ENCODE measurements at places on chromosomes 6 and 20.

GRCh38 chr6:166165558-166166313 lies 1.9 kb downstream of the TBXT start:
- DNase-seq: no peak

DNA sequence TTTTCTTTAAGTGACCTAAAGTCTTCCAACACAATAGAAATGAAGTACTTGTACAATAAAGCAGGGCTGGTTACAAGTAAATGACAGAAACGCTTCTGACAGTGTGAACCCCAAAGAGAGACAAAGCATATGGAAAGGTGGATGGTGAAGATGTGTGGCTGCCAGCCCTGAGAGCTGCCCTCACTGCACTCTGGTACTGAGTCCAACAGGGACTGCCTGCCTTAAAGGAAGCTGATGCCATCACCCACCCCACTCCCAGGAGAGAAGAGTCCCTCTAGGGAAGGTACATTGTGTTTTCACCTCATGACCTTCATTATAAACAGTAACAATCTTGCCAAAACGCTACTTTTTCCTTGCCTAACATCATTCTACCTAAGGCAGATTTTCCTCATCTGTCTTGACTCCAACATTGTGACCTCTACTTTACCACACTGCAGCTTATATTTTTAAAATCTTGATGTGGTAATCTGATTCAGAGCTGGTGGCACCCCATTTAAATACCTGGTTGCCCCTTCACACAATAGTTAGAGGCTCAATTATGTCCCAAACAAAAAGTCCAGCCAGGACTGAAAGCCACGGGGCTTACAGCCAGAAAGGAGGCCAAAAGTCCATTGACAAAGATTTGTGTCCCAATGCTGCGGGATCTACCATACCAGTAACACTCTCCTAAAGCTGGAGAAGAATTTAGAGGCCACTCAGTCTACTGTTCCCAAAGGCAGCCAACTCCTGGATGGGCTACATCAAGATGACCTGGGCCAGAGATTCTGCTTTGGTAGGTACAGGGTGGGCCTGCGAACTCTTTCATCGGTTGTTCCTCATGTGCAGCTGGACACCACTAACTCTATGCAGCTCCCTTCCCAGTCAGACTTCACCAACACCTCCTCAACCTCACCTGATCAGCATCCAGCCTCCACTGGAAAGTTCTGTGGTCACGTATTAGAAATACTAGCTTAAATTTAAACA lies 4.4 kb downstream of the APMAP start:
- no peak for DNase-seq

DNA sequence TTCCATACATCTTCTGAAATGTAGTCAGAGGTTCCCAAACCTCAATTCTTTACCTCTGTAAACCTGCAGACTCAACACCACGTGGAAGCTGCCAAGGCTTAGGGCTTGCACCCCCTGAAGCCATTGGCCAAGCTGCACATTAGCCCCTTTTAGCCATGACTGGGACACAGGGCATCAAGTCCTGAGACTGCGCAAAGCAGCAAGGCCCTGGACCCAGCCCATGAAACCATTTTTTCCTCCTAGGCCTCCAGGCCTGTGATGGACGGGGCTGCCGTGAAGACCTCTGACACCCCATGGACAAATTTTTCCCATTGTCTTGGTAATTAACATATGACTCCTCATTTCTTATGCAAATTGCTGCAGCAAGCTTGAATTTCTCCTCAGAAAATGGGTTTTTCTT lies 727.8 kb downstream of the C6orf118 start:
- no peak for DNase-seq

DNA sequence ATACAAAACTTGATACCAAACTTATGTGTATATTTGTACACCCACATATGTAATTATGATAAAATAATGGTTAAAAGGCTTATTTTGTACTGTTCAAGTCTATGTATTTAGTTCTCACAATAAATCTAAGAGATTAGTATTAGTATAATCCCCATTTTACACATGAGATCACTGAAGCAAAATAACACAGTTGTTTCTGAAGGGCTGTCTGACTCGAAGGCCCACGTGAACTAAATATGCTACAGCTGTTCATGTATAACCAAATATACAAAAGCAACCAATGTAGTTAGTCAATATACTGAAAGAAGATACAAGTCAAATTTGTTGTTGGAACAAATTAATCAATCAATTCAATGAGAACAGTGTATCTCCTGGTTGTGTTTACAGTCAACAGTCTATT lies 959.2 kb downstream of the EPHA7 start:
- no peak for DNase-seq

DNA sequence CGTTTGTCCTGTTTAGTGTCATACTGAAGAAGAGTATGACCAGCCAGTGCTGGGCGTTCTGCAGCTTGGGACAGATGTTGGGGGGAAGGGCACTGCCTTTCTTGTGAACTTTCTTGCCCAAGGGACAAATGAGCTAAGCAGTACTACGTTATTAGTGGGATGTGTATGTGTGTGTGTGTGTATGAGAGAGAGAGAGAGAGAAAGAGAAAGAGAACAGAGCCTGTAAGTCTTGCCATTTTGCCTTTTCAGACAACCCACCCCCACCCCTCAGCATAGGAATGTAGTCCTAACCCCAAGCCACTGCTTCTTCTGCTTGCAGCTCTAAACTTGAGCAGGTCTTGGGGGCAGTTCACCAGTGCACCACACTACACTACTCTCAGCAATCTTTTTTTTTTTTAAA lies 45.5 kb downstream of the E2F3 start:
- no peak for DNase-seq

- DNase-seq: no peak
These were observed 160.0 kb downstream of the EPHA7 start for GRCh38 chr6:93259332-93259731.

- no peak for DNase-seq
These were observed 28.2 kb upstream of the KCNB1 start for GRCh38 chr20:49510562-49511122.

GRCh38 chr6:12298017-12298978 lies 8.1 kb downstream of the EDN1 start:
- no peak for DNase-seq

- no peak for DNase-seq
These were observed 18.0 kb downstream of the MTHFD1L start for GRCh38 chr6:150883521-150883920.

DNA sequence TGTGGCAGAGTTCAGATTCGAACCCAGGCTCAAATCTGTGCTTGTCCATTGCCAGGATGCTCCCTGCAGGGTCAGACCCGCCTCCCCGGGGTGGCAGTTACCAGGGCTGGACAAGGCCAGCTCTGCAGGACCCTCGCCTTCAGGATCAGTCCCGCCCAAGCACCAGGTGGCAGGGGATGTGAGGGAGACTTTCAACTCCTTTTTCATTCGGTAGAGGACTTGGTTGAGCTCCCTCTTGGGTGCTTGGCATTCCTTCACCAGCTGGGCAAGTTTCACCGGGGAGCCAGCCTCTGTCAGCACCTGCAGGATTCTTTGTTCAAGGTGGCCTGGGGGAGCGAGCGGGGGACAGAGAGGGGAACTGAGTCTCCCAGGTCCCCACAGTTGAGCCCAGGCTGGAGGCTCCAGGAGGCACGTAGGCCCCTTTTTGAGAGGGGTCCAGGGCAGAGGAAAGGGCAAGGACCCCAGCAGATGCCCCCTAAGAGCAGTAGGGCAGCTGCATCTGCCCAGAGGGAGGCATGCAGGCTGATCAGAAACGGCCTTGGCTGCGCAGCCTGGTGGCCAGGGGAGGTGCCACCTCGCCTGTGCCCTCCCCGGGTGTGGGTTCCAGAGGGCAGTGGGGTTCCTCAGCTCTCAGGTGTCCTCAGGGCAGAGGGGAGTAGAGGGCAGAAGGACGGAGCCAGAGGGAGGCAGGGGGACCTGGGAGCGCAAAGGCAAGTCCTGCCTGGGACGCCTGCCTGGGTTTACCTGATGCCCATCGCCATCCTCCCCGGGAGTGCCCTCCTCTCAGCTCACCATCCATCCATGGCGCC lies 3.9 kb downstream of the ZBP1 start:
- no peak for DNase-seq

- no peak for DNase-seq
These were observed 366 bp downstream of the GPR31 start for GRCh38 chr6:167157414-167157813.
